COLO829 (cell line): ENCODE measurements at places on chromosomes 7 and 10.

DNA sequence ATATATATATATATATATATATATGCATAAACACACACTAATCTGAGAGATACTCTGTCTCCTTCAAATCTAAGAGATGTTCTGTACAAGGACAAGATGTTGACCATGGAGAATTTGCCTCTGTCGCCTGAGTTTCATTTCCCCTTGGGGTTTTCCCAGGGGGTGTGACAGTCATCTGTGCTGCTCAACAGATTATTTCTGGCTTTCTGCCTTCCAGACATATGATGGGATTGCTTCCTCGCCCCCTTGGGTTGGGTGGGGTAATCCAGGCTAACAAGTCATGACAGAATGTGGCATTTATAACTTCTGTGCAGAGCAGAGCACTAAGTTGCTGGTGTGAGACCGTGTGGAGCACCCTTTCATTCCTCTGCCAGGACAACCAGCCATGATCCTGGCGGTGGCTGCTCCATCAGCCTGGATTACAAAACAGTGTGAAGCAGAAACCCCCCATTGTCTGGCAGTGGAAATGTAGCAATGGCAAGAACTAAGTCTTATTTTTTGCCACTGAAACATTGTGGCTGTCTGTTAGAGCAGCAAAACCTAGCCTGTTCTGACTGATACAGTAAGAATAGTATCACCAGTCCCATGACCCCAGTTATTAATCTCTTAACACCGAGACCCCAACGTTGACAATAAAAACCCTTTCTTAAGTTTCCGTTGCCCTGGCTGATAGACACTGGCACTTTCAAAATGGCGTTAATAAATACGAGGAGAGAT, 13.7 kb upstream of the USP6NL start:
- DNase-seq, result no peak

GRCh38 chr10:109740436-109740835, 182.9 kb downstream of the XPNPEP1 start:
- DNase-seq, result no peak

DNA sequence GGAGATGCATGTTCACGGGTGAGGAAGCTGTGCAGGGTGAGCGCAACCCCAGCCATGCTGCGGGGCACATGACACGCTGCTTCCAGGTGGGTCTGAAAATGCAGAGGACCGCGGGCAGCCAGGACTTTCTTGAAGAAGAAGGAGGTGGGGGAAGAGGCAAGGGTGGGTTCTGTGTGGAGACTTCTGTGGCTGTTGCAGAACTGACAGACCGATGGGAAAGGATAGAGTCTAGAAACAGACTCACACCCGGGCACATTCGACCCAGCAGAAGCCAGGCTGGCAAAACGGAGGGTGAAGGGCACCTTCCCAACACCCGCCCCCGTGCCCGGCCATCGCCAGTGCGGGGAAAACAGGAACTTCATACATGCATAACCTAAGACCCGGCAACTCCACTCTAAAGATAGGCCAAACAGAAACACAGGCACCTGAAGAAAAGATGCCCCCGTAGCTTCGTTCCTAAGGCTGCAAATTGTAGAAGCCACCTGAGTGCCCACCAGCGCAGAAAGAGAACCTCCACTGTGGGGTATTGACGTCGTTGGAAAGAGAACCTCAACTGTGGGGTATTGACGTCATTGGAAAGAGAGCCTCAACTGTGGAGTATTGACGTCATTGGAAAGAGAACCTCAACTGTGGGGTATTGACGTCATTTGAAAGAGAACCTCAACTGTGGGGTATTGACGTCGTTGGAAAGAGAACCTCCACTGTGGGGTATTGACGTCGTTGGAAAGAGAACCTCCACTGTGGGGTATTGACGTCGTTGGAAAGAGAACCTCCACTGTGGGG, 4.8 kb upstream of the KNDC1 start:
- no peak for DNase-seq

DNA sequence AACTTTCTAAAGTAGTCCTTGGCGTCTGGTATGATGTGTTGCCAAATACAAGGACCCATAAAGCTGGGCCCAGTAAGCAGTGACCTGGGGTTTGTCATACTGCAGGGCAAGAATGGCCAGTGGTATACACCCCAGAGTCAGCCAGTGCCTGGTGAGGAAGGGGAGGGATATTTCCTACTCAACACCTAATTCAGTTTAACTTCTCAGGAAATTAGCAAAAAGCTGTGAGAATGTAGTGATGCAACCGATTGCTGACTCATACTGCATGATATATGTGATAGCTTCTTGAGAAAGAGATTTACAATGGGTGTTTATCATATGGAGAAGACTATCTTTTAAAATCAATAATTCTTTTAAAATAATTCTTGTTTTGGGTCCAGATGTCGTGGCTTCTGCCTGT, 889.3 kb upstream of the CELF2 start:
- no peak for DNase-seq

DNA sequence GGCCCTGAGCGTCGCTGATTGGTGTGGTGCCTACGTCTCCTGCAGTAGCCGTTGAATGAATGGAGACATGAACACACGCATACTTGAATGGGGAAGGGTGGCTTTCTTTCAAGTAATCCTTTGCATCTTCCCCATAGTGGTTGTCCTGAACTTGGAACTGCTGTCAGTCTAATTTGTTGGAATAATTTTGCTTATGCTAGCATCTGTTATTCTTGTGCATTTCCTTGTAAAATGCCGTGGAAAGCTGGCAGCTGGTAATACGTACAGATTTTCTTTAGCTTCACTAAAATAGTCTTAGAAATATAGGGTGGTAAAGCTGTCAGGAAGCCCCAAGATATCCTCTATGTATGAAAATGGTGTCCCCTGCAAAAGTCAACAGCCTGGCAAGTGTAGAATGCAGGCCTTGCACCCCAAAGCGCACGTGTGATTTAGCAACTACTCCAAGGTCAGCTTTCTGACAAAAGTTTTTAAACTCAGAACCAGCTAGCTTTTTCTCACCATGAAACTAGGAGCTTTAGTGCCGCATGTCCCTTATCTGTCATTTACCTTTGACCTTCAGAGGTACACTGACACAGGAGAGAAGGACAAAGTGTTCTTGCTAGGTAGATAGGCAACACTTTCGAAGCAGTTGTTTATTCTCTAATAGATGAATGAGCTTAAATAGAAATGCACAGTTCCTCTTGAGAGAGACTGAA, 70.8 kb downstream of the RBM33 start:
- DNase-seq, result no peak

- DNase-seq, result no peak
These were observed 43.8 kb downstream of the PTPRN2 start for GRCh38 chr7:158543840-158544239.

DNA sequence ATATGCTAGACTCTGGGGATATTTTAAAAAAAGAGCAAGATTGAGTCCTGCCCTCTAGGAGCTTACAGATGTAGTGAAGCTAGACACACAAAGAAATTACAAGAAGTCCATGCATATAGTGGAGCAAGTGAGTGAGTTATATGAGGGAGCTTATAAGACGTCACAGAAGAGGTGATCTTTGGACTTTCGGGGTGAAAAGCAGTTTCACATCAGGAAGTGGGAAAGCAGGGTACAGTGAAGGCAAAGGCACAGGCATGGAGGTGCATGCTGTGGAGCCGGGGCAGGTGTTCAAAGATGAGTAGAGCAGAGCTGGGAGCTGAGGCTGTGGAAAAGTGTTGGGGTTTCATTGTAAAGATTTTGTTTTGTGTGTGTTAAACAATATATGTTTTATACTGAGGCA, 38.5 kb upstream of the EXOC6 start:
- DNase-seq, result no peak

DNA sequence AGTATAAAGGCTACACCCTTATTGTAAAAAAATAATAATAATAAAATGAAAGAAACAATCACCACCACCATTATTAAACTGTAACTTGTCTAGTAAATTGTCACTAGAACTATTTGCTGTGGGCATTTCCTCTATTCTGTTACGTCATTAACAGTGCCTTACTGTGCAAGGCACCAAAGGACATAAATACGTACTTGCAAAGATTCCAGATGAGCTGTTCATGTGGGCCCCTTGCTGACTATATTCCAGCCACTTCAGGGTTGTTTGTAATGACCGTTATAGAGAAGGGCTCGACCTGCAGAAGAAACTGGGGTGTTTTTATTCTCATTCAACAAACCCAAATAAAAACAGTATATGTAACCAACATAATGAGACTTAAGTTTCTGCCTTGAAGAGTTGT, 60.4 kb downstream of the KLRG2 start:
- DNase-seq, result no peak

DNA sequence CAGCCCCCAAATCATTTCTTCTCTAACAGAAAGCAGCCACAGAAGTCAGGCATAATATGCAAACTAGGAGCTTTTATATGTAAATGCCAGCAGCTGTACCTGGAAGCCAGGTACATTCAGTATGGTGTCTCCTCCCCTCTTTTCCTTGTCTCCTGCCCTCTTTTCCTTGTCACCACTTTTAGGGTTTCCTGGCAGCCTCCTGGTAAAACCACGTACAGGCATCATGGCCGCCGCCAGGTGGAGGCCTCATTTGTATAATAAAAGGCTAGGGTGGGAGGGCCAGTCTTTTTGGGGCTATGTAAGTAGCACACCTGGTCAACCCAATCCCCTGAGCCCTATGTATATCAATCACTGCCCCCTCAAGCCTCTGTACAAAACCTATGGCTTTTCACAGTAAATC, 28.7 kb downstream of the PDZD8 start:
- DNase-seq, result no peak

GRCh38 chr7:30644286-30644955, 37.8 kb downstream of the CRHR2 start:
- DNase-seq, result no peak

- DNase-seq, result no peak
These were observed 350.1 kb downstream of the ETV1 start for GRCh38 chr7:13639396-13639795.

GRCh38 chr7:87877366-87878040, 1.2 kb downstream of the DBF4 start:
- DNase-seq, result no peak

GRCh38 chr10:77120012-77120411, 517.6 kb downstream of the KCNMA1 start:
- no peak for DNase-seq

DNA sequence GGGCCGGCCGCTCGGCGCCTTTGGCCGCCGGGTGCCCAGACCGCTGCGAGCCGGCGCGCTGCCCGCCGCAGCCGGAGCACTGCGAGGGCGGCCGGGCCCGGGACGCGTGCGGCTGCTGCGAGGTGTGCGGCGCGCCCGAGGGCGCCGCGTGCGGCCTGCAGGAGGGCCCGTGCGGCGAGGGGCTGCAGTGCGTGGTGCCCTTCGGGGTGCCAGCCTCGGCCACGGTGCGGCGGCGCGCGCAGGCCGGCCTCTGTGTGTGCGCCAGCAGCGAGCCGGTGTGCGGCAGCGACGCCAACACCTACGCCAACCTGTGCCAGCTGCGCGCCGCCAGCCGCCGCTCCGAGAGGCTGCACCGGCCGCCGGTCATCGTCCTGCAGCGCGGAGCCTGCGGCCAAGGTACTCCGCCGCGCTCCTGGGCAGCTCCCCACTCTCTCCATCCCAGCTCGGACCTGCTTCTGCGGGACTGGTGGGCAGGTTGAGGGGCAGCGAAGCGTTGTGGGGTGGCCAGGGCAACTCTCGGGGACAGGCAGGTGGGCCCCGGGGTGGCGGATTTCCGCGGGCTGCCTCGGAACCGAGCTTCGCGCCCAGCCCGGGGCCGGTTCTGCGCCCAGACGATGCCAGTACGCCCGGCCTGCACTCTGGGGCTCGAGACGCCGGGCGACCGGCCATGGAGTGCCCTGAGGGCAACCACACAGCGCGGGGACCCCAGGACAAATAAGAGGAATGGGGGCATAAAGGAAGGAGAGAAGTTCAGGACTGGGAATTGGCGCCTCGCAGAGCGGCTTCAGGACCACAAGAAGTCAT, 578 bp downstream of the HTRA1 start:
- no peak for DNase-seq

GRCh38 chr7:105013816-105014692, at the start of gene KMT2E:
Gene KMT2E, plus strand, starts transcription at chr7:105014205. Its CDS starts 26,748 bp downstream, at chr7:105040953.
- peak; percentile 75 for DNase-seq

- DNase-seq, result peak; percentile 70
These were observed 40.6 kb downstream of the MICALL2 start for GRCh38 chr7:1418505-1419309.

DNA sequence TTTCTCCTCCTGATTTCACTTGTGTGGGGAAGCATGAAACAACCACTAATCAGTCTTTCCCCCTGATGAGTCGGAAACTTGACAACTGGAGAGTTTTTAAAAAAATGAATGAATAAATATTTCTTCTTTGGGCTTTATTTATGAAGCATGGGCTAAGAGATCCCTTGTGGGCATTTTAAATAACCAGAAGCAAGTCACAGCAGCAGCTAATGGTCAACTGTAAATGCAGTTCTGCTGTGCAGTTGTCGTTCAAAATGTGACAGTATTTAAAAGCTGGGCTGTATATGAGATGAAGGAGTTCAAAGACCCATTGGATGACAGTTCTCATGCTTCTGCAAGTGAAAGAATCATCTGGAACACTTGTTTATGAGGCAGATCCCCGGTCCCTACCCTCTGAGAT, 54.1 kb downstream of the STEAP1B start:
- no peak for DNase-seq

GRCh38 chr10:112389271-112389822, 15.4 kb downstream of the ACSL5 start:
- peak; percentile 68 for DNase-seq

DNA sequence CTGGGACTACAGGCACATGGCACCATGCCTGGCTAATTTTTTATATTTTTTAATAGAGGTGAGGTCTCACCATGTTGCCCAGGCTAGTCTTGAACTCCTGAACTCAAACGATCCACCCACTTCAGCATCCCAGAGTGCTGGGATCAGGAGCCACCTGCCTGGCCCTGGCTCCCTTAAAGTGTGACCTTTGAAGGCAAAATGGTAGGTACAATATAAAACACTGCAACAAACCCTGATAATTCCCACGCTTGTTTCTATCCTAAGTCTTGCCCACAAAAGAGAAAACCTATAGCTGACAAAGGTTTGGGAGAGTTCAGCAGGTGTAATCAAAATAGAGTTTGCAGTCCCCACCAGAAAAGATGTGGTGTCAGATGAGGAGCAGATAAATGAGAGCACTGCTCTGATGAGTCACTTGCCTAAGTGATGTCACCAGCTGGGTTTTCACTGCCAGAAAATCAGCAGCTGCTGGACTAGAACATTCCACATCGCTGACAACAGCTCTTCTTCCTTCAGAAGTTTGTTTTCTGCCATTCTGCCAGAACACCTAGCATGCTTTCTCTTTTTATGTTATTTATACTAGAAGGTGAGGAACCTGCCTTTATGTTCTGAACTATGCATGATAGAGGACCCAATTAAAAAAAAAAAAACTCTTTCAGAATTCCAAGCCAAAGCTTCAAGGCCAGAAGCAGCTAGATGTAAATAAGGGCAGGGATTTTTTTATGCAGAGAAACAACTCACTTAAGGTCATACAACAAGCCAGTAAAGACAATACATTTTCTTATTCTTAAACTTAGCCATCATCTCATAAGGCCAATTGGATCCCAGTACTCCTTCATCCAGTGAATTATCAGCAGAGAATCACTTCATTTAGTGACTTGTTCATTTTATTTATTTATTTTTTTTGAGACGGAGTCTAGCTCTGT, 18.0 kb downstream of the PURB start:
- peak; percentile 37 for DNase-seq

GRCh38 chr7:7704867-7705266, 13.5 kb downstream of the RPA3 start:
- no peak for DNase-seq

- DNase-seq, result peak; percentile 50
These were observed 49.4 kb upstream of the CTBP2 start for GRCh38 chr10:125209591-125210355.
